ENCODE measurements at places on chromosomes 7 and 10. TPM values are rescaled to one million over a fixed set of nuclear protein-coding genes. Genes with fewer than 3 reads are reported as not detected.
A peak's percentile ranks its signal among the peaks of the same experiment; 100 is the strongest.

Gene AKR1C8
- total RNA-seq, result not detected

Gene FAM25A
- total RNA-seq, result not detected

Gene TMEM273
- total RNA-seq, result 3.6 TPM

Gene HOXA2
- total RNA-seq, result 0.12 TPM

Gene EN2
- total RNA-seq, result not detected

Gene LRWD1
- 6.2 TPM for total RNA-seq

Gene ITIH5
- 19.9 TPM for total RNA-seq

- no peak for DNase-seq
These were observed 67.3 kb downstream of the PTN start for GRCh38 chr7:137276189-137276588.

- no peak for DNase-seq
These were observed 89.8 kb upstream of the ANK3 start for GRCh38 chr10:60479305-60480020.

DNA sequence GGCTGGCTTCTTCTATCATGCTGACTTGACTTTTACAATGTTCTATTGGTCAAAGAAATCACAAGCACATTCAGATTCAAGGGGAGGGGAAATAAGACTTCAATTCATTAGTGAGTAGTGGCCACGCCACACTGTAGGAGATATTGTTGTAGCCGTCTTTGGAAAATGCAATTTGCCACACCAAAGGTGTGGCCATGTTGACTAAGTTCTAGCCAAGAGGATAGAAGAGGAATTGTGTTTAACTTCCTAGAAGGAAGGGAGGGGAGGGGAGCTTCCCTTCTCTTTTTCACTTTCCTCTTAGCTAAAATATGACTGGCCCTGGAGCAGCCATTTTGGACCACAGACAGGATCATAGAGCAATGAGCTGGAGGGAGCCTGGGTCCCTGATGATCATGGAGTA is 3.4 kb upstream of the PRKAR2B start:
- no peak for DNase-seq

GRCh38 chr10:26858707-26859034 is 2.1 kb downstream of the ABI1 start:
- no peak for DNase-seq

- DNase-seq, result peak; percentile 86
These were observed 1.3 kb downstream of the RFC2 start for GRCh38 chr7:74252893-74253292.

- no peak for DNase-seq
These were observed 459 bp downstream of the ZDHHC6 start for GRCh38 chr10:112446055-112446854.

- DNase-seq, result no peak
These were observed 17.1 kb downstream of the CPA5 start for GRCh38 chr7:130361681-130362080.

DNA sequence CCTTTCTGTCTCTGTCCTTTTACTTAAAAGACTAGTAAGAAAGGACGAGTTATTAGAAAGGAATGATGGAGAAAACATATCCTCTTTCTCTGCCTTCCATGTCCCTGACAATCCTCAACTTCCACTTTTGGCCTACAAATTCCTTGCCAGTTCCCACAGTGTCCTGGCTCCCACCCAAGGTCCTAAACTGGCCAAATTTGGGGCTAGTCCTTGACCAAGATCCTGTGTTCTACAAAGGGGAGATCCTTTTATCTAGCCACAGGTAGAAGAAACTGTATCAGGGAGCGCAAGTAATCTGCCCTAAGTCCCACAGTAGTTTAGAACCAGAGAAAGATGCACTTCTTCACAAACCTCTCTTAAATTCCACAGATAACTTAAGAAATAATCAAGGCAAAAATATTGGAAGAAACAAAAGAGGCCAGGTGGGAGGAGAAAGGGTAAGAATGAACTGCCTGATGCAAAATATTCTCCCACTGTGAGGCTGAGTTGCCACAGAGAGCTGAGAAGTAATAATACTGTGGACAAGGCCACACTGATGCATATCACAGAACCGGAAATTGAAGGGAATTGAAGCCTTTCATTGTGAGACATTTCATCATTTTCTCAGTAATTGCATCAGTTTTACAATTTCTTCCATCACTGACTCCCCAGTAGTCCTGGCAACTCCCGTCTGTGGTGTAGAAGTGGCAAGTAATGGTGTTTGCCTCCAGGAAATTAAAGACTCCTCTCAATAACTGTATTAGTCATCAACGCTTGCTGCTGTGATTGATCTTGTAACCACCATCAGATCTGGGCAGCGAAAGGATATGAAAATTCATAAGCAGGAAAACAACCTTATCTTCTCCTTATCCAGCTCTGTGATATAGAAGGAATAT is 47.2 kb downstream of the DNAJC12 start:
- DNase-seq, result no peak

DNA sequence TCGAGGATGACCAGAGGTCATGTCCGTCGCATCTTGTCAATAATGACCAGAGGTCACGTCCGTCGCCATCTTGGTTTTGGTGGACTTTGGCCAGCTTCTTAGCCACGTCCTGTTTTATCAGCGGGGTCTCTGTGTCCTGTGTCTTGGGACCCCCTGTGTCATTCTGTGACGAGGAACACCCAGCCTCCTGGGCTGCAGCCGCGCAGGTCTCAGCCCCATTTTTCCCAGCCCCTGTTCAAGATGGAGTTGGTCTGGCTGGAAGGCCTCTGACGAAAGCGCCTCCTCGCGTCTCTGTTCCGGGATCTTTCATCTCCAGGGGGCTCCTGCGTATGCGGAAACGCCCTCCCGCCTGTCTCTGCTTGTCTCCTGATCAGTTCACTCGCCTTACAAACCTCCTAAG is 134.2 kb downstream of the ELFN1 start:
- DNase-seq, result no peak

- DNase-seq, result no peak
These were observed 236.7 kb upstream of the KLF14 start for GRCh38 chr7:130970696-130971095.

DNA sequence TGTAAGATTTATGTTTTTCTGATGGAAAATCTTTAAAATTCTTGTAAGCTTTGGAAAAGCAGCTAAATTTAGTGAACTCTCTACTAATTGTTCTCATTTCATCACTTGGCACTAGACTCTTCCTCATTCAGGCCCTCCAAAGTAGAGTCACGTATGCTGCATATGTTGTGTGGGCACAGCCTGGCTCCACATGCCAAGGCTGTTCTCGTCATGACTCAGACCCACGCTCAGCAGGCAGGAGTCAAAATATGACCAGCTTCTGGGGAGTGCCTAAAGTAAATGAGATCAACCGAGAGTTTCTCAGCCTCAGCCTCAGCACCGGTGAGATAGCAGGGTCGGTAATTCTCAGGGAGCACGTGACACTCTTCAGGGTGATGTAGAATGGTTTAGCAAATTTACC is 1672.9 kb downstream of the REEP3 start:
- no peak for DNase-seq

DNA sequence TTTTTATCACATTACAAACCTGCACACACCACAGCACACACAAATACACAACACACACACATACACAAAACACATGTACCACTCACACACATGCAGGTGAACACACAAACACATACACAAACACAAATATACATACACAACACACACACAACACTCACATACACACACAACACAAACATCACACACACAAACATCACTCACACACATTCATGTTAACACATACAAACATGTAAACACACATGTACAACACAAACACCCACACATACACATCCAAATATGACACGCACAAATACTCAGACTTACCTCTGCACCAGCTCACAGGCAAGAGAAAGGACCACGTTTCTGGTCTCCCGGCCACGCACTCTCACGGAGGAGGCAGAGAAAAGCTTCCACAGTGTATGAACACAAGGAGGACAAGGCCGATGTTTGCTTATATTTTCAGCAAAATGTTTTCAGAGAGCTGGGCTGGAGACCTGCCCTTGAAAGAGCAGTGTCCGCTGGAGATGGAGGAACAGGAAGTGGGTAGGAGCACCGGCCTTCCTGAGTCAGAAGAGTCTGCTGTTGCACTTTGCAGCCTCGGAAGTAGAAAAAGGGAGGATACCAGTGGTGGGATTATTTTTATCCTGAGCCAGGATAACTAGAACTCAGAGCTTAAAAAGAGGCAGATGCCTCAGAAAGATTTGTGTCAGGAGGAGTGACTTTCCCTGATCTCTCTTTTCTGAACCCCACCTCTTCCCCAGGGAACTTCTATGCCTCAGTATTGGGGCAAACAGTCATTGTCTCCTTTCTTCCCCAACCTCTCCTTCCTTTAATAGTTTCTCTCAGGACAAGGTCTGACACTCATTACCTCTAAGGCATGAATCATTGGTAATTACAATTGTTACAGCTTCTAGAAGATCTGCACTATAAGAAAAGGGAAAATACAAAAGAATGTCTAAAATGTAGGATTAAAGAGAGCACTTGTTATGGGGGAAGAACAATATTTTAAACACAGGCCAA is at the start of gene GIMAP6:
TSS of gene GIMAP6 (minus strand) at position 520 of the 999 bp plus-strand sequence. CDS start 2,243 bp downstream, outside the sequence.
- DNase-seq, result no peak

GRCh38 chr10:6537770-6538169 is 42.3 kb downstream of the PRKCQ start:
- DNase-seq, result no peak

- no peak for DNase-seq
These were observed 15.6 kb downstream of the MDFIC start for GRCh38 chr7:114937446-114937845.

DNA sequence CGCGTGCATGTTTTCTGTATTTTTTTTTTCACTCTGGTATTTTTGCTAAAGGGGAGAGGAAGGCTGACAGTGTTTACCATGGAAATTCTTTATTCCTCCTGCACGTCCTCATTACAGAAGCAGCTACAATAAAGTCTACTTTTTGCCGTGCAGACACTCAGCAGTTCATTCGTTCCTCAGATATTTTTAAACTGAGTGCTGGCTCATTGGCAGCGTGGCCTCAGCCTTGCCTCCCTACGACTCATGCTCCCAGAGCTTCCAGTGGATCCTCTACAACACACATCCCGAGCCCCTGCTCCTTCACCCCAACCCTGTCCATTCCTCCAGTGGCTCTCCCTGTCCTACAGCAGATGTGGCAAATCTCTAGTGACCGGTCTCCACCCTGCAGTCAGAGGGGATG is 239.2 kb upstream of the ZMIZ1 start:
- DNase-seq, result no peak

GRCh38 chr10:38050212-38050611 is 39.7 kb downstream of the ZNF33A start:
- DNase-seq, result no peak

DNA sequence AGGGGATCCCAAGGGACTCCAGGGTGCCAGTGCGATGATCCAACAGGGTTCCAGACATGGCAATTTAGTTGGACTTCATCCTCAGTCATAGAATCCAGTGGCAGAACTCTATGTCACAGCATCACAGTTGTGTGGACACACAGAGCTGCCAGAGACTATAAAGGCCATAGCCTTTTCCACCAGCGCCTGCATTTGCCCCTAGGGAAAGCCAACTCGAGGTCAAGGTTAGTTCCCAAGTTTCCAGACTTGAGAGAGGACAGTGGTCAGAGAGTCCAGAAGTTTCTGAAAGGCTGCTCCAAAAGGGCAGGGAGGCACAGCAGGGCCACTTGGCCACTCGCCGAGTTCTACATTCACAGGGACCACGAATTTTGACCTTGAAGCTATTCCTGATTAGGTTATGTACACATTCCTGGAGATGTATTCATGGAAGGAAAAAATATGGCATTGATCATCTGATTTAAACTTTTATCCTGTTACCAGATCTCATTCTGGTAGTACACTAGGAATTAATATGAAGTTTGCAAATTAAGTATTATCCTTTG is 170.1 kb downstream of the KCNMA1 start:
- no peak for DNase-seq

- DNase-seq, result no peak
These were observed 16.0 kb downstream of the HIF1AN start for GRCh38 chr10:100551738-100552137.

GRCh38 chr10:132470410-132471124 is 67.0 kb upstream of the INPP5A start:
- no peak for DNase-seq

- DNase-seq, result no peak
These were observed 83.1 kb upstream of the LYZL1 start for GRCh38 chr10:29205787-29206186.

GRCh38 chr7:2175514-2175913 is 57.2 kb downstream of the MAD1L1 start:
- no peak for DNase-seq

All from pancreas (tissue), 10 donors.